Inflammatory macrophage treated with lipopolysaccharide for 1 hour (primary cell): ENCODE measurements at places on chromosomes 16 and 17.

DNA sequence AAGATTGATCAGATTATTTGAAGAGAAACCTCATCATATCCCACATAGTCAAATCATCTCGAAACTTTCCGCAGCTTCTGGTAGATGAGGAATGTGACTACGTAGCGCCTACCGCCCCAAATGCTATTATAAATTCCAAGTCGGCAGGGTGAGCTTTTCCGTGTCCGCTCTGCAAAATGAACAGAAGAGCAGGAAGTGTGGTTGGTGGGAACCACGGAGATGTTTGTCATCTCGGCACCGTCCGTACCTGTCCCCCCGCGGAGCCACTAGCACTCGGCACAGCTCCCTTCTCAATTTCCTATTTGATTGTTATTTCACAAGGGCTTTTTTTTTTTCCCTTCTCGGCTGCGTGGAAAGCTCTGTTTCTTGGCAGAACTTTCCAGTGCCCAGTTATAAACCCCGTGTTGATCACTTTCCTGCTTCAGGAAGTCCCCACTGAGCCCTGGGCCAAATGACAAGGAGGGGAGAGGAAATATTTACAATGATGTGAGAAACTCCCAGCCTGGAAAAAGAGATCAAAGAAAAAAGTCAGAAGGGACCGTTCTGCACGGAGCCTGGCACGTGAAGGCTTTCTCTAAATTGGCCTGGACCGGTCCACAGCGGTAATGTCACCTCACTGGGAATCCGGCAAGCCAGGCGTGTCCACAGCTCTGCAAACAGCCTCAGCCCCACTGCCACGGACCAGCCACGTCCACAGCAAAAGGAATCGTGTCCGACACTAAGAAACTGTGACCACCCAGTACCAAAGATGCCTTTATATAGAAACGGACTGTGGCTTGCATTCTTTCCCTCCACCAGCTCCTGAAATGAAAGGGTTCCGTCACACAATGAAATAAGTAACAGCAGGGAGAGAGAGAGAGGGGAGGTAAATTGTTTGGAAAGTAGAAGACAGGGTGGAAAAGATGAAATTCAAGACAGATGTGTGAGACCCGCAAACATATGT, 65.0 kb downstream of the MRM3 start:
- no peak for DNase-seq

DNA sequence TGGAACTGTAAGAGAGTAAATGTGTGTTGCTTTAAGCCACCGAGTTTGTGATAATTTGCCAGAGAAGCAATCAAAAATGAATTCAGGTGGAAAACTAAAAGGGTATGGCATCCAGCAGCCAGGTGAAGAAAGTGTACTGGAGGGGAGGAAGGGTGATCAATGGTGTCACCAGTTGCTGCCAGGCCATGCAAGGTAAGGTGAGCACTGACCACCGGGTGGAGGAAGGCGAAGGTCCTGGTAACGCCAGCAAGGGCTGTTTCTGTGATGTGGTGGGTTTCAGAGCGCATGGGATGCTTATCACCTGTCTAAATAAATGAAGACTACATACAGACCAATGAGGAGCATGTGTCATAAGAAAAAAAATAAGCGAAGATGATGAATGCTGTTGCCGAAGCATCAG, 6.9 kb downstream of the FA2H start:
- no peak for DNase-seq

GRCh38 chr17:49738456-49739163, 25.3 kb downstream of the FAM117A start:
- no peak for DNase-seq

DNA sequence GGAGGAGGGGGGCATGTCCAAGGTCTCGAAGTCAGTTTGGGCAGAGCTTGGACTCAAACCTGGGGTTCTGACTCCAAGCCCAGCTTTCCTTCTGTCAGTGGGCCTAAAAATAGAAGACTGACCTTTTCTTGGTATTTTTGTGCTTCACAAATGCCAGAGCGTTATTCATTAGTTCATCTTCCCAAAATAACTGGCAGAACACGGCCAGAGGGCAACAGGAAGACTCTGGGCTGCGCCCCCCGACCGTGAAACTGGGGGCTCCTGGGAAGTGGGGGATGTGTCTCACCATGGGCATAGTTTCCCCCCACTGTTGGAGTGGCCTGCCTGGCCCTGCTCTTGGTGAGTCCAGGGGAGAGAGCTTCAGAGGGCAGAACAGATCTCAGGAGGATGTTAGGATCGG, 94.0 kb downstream of the SOCS1 start:
- no peak for DNase-seq

DNA sequence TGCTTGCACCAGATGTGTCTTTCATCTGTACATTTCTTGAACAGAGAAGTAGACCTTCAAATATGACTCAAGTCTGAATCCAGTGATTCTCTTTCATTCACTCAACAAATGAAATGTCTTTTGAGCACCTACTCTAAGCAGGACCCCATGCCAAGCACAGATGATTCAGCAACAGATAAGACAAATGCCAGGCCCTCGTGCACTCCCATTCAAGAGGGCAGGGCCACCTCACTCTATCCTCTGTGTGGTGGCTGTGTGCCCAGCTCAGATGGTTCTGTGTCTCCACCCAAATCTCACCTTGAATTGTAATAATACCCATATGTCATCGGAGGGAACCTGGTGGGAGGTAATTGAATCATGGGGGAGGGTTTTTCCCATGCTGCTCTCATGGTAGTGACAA, 74.1 kb upstream of the NKD1 start:
- no peak for DNase-seq

- no peak for DNase-seq
These were observed 23.5 kb downstream of the DNASE1 start for GRCh38 chr16:3677994-3678393.

DNA sequence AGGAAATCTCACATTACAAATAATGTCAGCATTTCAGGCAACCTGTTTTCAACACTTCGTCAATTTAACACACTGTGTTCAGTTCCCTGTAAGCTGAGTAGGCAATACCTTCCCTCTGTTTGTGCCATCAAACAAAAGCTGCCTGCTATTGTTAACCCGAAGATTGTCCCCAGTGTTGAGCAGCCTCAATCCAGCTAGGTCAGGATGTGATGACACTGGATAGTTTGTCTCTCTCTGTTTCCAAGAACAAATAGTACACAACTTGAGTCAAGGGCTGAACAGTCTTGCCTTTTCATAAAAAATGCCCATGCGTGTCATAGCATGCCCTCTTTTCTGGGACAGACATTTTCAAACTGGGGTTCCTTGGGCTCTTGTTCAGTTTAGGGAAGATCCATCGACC, 36.4 kb downstream of the HSD17B2 start:
- DNase-seq = no peak

DNA sequence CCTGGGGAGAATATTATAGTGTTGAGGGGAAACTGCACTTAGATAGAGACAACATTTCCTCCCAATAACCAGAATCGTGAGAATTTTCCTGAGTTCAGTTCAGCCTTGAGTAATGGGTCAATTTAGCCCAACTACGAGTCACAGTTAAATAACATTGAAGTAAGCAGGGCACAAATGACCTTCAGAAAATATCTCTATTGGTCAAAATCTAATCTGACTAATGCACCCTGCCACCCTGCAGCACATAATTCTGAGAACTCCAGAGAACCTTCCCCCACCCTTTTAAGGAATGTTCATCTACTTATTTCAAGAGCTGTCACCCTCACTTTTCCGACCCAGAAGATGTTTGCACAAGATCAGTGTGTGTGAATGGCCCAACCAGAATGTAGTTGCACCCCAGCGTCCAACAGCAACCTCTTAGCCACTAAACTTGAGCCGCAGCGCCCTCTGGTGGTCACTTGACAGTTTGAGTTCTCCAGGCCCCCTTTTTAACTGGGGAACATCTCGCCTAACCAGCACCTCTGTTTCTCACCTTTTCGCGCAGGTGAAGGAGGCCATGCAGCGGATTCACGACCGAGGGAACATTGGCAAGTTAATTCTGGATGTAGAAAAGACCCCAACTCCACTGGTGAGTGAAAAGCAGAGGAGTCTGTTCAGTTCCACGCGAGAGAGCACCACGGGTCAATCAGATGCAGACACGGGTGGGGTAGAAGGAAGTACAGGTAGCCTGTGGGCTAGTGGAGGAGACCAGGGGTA, 50.9 kb upstream of the CLEC3A start:
- peak; percentile 35 for DNase-seq

DNA sequence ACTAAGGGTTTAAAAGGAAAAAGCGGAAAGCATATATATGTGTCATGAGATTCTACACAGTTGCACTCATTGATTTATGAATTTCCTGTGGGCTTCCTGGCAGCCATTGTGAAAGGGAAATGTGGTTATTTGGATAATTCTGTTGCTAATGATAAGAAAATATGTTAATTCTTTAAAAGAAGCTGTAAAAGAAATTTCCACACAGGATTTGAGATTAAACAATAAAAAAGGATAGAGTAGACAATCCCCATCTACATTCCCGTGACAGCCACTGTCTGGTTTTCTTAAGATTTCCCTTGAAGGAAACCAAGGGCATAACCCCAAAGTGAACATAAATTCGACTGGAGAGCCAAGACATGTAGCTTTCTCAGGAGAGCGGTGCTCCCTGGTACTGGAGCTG, 397.5 kb downstream of the CPPED1 start:
- no peak for DNase-seq

GRCh38 chr16:61263400-61263799, 772.8 kb downstream of the CDH8 start:
- DNase-seq = no peak

DNA sequence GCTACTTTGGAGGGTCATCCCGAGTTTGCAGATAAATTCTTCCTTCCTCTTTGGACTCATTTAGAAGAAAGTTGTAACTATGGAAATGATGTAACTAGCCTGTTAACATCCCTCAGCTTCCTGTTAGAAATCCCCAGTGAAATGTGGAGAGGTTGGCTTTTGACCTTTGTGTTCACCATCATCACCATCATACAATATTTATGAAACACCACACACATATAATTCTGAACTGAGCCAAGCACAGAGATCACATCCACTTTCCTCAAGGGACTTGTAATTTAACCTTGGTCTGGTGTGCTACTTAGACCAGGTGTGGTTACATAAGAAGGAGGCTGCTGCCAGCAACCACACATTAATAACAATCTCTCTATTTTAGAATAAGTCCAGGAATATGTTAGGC, 2.5 kb downstream of the CAPNS2 start:
- DNase-seq = peak; percentile 78

GRCh38 chr17:1957037-1957436, 68.1 kb downstream of the RTN4RL1 start:
- no peak for DNase-seq

DNA sequence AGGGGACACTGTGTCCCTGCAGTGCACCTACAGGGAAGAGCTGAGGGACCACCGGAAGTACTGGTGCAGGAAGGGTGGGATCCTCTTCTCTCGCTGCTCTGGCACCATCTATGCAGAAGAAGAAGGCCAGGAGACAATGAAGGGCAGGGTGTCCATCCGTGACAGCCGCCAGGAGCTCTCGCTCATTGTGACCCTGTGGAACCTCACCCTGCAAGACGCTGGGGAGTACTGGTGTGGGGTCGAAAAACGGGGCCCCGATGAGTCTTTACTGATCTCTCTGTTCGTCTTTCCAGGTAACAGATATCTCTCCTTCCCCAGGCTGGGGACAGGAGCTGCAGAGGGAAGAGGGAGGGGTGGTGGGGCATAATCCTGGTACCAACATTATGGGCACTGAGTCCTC, 1.6 kb downstream of the CD300LG start:
- DNase-seq = no peak
